ENCODE measurements at places on chromosomes 11 and 22.

DNA sequence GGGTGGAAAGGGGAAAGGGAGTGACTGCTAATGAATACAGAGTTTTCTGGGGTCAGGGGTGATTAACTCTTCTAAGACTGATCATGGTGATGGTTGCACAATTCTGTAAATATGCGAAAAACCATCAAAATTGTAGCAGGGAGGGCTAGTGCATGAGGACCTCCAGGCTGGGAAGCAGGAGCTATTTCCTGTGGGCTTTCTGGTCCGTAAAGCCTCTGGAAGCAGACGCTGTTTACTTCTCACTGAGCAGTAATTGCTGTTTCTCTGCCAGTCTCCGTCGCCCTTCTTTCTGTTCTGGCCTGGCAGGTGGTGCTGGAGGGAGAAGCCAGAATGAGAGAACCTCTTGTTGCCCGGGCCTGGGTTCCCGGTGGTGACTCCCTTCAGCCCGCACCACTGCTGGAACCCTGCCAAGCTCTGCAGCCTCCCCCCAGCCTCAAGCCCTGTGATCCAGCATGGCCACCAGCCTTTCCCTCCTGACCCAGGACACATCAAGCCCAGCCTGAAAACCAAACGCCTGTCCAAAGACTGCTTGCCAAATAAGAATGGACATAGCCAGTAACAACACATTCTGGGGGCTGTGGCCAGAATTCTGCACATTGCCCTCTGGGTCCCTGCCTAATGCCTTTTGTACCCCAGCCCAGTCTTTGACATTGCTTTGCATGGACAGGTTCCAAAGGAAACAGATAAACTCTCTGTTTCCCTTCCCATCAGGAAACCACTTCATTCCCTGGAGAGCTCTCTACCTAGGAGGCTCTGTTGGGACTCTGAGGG lies 201.0 kb upstream of the NAV2 start:
- no peak for DNase-seq
- no peaks in the 10 kb centered on the region for H3K4me1 ChIP-seq
- H3K4me3 ChIP-seq: no peak overlapping the region

DNA sequence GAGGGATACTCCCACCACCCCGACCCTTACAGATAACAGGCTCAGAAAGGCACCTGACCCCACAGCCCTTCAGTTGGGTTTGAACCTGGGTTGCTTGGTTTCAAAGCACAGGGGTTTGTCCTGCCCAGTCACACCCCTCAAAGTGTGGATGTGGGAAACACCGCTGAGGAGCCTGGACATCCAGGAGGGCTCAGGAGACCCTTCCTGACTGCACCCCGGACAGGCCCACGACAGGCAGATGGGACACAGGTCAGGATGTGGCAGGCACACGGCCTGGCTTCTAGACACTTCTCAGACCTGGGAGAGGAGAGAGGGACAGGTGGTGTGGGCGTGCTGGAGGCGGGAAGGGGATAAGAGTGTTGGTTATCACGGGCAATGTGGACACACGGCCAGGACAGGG lies 932.3 kb downstream of the BRD1 start:
- no peak overlapping the region for H3K27ac ChIP-seq
- H3K4me1 ChIP-seq: no peaks in the 10 kb centered on the region
- DNase-seq: peak; percentile 7
- H3K4me3 ChIP-seq: no peak overlapping the region

DNA sequence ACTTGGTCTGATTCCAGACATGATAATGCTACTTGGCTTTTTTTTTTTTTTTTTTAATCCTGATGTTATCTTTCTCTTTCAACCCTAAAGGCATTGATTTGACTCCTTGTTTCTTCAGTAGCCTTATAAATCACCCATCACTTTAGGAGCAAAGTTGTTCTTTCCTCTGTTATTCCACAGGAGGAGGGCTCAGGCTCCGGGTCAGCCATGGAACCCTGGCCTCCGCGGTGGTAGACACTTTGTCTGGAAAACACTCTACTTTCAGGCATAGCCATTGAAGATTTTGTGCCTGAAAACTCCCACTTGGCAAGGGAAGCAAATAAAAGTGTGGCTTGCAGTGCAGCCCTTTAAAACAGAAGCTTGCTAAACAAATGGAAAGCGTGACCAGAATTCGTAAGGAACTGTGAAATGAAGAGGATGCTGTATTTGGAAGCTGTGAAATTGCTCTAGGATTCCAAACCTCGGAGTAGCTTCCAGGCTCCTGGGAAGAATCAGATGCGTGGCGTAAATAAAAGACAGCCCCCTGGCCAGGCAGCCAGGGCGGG lies 44.9 kb downstream of the ARHGAP8 start:
- H3K27me3 ChIP-seq: no peaks in the 10 kb centered on the region
- no peak for DNase-seq
- no peaks in the 10 kb centered on the region for H3K36me3 ChIP-seq
- H3K4me1 ChIP-seq: no peaks in the 10 kb centered on the region
- H3K27ac ChIP-seq: no peak overlapping the region

DNA sequence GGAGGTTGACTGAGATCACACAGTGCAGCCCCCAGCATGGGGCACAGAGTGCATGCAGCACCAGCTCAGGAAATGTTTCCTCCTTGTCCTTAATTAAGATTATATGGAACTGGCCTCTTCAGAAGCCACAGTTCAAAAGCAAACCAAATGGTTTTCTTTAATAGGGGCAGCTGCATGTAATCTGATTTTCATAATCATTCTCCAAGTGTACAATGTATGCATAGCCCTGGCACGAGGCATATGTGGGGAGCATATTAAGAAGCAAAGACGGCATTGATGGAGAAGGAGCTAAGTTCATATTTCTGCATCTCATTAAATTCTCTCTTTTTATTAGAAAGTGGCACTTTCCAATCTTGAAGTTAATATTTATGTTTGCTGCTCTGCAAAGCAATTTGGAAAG lies 9.9 kb upstream of the PARVB start:
- no peaks in the 10 kb centered on the region for H3K4me1 ChIP-seq
- H3K36me3 ChIP-seq: peaks cover 4% of the 10 kb centered on the region
- no peak overlapping the region for H3K27ac ChIP-seq
- no peak overlapping the region for H3K4me3 ChIP-seq
- no peak for DNase-seq

DNA sequence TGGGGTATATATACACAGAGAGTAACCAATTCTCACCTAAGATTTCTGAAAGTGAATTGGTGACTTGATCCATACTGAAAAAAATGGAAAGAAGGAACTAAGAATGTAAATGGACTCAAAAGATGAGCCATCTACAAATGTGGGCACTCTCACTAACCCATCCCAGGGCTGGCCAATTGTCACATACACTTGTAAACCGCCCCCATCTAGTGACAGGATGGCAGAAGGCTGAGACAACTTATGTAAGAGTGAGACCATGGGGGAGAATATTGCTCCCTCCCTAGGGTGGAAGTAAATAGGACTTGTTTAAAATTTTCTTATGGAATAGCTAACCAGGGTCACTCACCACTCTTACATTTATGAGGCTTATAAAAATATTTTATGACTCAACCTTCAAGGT lies 377.1 kb upstream of the ISX start:
- H3K27me3 ChIP-seq: no peaks in the 10 kb centered on the region
- H3K4me3 ChIP-seq: no peak overlapping the region
- no peaks in the 10 kb centered on the region for H3K36me3 ChIP-seq

GRCh38 chr11:86623736-86624135 lies 48.7 kb downstream of the ME3 start:
- DNase-seq: no peak
- no peaks in the 10 kb centered on the region for H3K27me3 ChIP-seq
- H3K4me1 ChIP-seq: no peaks in the 10 kb centered on the region
- H3K4me3 ChIP-seq: no peak overlapping the region

- no peaks in the 10 kb centered on the region for H3K36me3 ChIP-seq
- DNase-seq: no peak
- H3K4me3 ChIP-seq: peak overlapping the region; percentile 85
- H3K27me3 ChIP-seq: no peaks in the 10 kb centered on the region
- H3K27ac ChIP-seq: peak overlapping the region; percentile 95
Measured at GRCh38 chr22:37267661-37268413, 14.5 kb upstream of the CYTH4 start.

GRCh38 chr11:83611600-83611999 lies 325.4 kb upstream of the CCDC90B start:
- no peak overlapping the region for H3K4me3 ChIP-seq
- no peak for DNase-seq
- H3K27me3 ChIP-seq: peaks cover 10% of the 10 kb centered on the region
- no peaks in the 10 kb centered on the region for H3K36me3 ChIP-seq
- no peaks in the 10 kb centered on the region for H3K4me1 ChIP-seq
- no peak overlapping the region for H3K27ac ChIP-seq

- peaks cover 19% of the 10 kb centered on the region for H3K4me1 ChIP-seq
- H3K4me3 ChIP-seq: no peak overlapping the region
- H3K27ac ChIP-seq: no peak overlapping the region
- no peaks in the 10 kb centered on the region for H3K36me3 ChIP-seq
- peaks cover 19% of the 10 kb centered on the region for H3K27me3 ChIP-seq
Measured at GRCh38 chr11:76668362-76669155, 2.0 kb downstream of the LRRC32 start.

GRCh38 chr11:70744396-70745185 lies 346.3 kb downstream of the CTTN start:
- peaks cover 24% of the 10 kb centered on the region for H3K27me3 ChIP-seq
- H3K4me3 ChIP-seq: no peak overlapping the region
- H3K27ac ChIP-seq: no peak overlapping the region

- H3K27me3 ChIP-seq: peaks cover 6% of the 10 kb centered on the region
- no peaks in the 10 kb centered on the region for H3K36me3 ChIP-seq
- DNase-seq: no peak
- H3K27ac ChIP-seq: no peak overlapping the region
- no peak overlapping the region for H3K4me3 ChIP-seq
Measured at GRCh38 chr11:5196731-5197130, 3.8 kb downstream of the OR51V1 start.

DNA sequence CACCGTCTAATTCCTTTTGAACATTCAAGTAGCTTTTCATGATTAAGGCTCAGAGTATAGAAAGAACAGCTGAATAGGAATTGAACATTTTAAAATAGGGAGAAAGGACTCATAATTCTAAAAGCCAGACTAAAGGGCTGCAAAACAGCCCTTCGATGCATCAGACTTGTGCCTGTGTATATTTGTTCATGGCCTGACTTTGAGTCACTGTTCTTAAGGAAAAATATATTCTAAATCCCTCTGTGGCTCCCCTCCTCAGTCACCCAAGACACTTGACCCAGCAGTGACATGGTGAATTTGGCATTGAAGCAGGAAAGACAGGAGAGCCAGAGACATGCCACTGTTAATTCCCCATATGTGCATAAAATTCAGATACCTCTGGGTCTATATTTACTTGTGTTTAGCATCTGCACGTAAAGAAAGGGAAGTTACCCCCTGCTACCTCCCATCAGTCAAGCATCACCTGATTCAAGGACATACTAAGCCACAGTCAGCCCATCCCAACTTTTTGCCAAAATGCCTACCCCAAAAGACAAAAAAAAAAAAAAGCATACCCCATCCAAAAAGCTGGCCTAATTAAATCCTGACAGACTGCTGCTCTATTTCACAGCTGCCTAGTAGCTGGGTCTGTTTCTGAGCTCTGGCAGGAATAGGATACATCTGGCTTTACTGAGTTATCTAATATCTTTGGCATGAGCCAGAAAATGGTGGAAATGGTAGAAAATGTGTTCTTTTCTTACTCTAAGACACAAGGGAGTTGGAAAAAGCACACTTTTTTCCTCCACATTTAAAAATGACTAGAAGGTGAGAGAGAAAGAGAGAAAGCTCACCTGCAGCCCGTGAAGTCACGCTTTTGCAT lies 93.5 kb downstream of the COMMD9 start:
- no peaks in the 10 kb centered on the region for H3K4me1 ChIP-seq
- no peaks in the 10 kb centered on the region for H3K36me3 ChIP-seq
- no peak overlapping the region for H3K4me3 ChIP-seq

DNA sequence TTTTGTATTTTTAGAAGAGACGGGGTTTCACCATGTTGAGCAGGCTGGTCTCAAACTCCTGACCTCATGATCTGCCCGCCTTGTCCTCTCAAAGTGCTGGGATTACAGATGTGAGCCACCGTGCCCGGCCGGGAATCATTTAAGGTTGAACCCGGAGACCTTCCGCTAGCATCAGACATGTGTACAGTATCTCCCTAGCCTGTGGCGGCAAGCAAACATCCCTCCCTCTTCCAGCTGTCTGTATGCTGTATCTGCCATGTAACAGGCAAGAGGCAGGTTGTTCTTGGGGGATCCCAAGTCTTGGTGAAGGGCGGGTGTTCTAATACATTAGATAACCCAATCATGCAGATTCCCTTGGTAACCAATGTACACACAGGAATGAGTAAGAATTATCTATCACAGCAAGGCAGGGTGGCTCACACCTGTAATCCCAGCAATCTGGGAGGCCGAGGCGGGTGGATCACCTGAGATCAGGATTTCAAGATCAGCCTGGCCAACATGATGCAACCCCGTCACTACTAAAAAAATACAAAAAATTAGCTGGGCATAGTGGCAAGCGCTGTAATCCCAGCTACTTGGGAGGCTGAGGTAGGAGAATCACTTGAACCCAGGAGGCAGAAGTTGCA lies 58.1 kb upstream of the RBFOX2 start:
- no peak overlapping the region for H3K4me3 ChIP-seq
- H3K27ac ChIP-seq: no peak overlapping the region

DNA sequence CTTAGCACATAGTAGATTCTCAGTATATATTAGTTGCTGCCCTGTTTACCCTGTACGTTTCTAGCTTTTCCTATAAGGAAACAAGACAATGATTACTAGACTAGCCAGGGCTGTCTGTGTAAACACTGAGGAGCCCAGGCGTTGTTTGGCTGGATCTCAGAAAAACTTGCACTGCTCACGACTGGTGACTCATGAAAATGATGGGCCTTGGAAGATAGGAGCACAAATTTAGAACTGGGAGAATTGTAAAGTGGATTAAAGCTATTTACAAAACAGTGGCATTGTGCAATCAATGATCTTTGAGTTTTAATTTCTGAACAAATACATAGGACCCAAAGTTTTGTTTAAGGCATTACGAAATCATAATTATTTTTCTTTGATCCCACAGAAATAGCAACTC lies 276.9 kb downstream of the FAM76B start:
- H3K4me1 ChIP-seq: no peaks in the 10 kb centered on the region
- H3K27me3 ChIP-seq: peaks cover 4% of the 10 kb centered on the region
- no peak overlapping the region for H3K4me3 ChIP-seq
- DNase-seq: no peak

GRCh38 chr11:115170133-115170815 lies 333.9 kb downstream of the CADM1 start:
- H3K36me3 ChIP-seq: no peaks in the 10 kb centered on the region
- H3K4me1 ChIP-seq: no peaks in the 10 kb centered on the region
- H3K27ac ChIP-seq: no peak overlapping the region
- H3K4me3 ChIP-seq: no peak overlapping the region
- no peak for DNase-seq

GRCh38 chr11:77063861-77064260 lies 2.9 kb upstream of the CAPN5 start:
- no peaks in the 10 kb centered on the region for H3K36me3 ChIP-seq
- no peak overlapping the region for H3K4me3 ChIP-seq
- H3K27me3 ChIP-seq: no peaks in the 10 kb centered on the region
- H3K27ac ChIP-seq: no peak overlapping the region
- peaks cover 19% of the 10 kb centered on the region for H3K4me1 ChIP-seq

DNA sequence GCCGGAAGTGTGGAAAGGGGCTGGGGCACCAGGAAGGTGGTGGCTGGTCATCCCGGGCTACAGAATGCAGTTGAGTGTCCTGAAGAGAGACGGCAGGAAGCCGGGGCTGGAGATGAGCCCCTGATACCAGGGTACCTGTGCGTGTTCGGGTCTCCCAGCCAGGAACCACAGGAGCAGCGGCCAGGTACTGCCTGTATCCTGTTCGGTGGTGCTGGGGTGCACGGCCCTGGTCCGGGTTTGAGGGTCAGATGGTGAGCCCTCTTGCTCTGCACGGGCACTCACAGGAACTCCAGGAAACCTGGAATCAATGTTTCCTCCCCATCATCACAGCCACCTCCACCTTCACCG lies 253.1 kb upstream of the B3GAT1 start:
- H3K27ac ChIP-seq: no peak overlapping the region
- H3K4me3 ChIP-seq: no peak overlapping the region
- peaks cover 8% of the 10 kb centered on the region for H3K36me3 ChIP-seq
- peaks cover 20% of the 10 kb centered on the region for H3K27me3 ChIP-seq
- H3K4me1 ChIP-seq: no peaks in the 10 kb centered on the region
